Stimulated activated CD8-positive, alpha-beta memory T cell treated with anti-CD3 and anti-CD28 coated beads, Interleukin-15, amount 100 ng/mL, for 48 hours (primary cell): ENCODE measurements at places on chromosomes 4 and X.
A peak's percentile ranks its signal among the peaks of the same experiment; 100 is the strongest.

DNA sequence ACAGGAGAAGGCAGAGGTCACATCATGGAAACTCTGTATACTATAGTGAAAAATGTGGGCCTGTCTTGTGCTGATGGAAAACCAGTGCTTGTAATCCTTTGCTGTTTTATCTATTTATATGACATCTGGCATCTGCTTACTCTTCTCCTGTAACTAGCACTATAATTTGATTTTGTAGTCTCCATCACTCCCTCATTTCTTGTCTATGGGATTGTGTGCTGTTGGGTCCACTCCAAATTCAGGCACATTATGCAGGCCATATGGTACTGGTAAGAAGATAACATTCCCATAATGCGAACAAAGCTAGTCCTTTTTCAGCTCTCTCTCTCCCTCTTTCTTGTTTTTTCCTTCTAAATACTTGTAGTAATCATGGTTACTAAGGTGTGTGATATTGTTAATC lies 581.2 kb upstream of the IGFBP7 start:
- no peak for DNase-seq

- DNase-seq, result no peak
Measured at GRCh38 chrX:148185631-148186030, 204.5 kb downstream of the FMR1NB start.

DNA sequence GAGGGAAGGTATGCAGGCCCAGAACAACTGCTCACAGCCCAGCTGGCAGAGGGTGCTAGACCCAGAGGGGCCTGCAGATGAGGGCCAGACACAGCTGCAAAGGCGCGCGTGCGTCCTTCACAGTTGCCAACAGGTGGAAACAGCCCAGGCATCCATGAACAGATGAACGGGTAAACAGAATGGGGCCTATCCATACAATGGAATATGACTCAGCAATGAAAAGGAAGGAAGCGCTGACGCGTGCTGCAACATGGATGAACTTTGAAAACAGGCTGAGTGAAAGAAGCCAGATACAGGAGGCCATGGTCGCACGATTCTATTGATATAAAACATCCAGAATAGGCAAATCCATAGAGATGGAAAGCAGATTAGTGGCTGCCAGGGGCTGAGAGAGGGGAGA lies 83.1 kb upstream of the DDX3X start:
- no peak for DNase-seq

DNA sequence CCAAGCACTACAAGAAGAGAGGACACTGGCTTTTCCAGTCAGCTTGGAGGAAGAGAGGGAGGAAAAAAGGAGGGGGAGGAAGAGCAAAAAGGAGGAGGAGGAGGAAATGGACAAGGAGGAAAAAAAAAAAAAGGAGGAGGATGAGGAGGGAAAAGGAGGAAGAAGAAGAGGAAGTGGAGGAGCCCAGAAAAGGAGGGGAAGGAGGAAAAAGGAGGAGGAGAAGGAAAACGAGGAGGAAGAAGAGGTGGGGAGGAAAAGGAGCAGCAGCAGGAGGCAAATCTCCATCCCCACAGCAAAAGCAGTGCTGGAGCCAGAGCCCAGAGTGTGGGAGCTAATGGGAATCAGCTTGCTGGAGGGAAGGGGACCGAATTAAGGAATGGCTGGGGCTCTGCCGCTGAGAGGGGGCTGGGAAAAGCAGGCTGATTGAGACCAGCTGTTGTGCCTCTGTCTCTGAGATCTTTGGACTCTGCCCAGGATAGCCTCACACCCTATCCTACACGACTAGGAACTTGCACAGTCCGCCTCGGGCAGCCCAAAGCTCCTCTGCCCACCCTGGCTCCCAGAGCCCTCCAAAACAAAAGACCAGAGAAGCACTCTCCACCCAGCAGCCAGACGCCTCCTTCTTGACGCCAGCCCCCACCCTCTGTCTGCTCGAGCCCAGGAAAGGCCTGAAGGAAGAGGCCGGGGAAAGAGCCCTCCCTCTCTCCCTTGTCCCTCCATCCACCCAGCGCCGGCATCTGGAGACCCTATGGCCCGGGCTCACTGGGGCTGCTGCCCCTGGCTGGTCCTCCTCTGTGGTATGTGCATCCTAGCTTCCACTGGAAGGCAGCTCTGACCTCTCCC lies at the start of gene XPNPEP2:
Gene XPNPEP2 (plus strand): TSS at position 514 of the 843 bp plus-strand sequence. CDS start 235 bp downstream, at position 749.
- DNase-seq, result no peak

DNA sequence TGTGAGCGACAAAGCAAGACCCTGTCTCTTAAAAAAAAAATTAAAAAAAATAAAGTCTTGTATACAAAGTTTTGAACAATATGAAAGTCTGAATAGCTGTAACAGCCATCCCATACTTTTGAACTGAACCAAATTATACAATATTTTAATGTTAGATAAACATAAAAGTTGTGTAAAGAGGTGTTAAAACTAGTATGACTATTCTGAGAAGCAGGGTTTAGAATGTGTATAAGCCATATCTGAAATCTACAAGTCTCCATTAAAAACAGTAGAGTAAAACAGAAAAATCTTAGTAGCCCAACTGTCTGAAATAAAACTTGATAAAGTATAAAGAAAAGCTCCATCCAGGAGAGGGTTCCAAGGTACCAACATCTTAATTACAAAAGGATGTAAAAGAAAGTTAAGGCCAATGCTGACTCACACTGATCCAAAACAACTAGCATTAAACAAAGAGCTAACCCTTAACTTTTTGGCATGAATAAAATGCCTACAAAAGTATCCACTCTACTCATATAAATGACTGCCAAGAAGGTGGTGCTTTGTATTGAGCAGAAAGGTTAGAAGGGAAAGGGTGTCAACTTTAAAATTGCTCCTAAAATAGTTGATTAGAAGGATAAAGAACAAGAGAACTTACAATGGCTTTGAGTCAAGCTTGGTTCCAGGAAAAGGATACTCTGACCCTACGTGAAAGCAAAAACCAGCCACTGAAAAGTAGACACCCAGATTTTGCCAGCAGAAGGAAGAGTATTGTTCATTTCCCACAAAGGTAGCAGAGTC lies 18.5 kb downstream of the CNOT6L start:
- no peak for DNase-seq

DNA sequence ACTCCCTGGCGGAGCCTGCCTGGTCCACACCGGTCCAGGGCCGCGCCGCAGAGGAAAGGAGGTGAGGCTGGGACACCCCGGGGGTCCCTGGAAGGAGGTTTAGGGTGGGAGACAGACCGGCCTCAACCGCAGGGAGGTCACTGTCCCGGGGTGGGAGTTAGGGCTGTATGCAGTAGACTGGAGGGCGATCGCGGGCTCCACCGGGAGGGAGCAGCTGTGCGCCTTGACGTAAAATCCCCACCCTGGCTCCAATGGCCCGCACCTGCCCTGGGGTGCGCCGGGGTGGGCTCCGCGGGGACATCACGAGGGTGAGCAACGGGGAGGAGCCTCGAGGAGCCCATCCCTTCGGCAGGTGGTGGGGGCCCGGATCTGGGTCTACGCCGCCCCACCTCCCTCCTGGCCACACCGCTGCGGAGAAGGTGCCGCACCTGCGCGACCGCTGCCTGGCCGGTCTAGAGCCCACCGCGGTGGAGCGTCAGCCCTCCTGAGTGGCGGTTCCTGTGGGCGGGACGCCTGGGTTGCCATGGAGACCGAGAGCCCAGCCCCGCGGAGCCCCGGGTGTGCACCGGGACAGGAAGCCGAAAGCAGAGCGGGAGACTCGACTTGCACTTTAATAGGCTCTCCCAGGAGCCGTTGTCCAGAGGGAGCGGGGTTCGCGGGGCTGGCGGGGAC lies 105.1 kb downstream of the ADRA2C start:
- DNase-seq, result no peak

DNA sequence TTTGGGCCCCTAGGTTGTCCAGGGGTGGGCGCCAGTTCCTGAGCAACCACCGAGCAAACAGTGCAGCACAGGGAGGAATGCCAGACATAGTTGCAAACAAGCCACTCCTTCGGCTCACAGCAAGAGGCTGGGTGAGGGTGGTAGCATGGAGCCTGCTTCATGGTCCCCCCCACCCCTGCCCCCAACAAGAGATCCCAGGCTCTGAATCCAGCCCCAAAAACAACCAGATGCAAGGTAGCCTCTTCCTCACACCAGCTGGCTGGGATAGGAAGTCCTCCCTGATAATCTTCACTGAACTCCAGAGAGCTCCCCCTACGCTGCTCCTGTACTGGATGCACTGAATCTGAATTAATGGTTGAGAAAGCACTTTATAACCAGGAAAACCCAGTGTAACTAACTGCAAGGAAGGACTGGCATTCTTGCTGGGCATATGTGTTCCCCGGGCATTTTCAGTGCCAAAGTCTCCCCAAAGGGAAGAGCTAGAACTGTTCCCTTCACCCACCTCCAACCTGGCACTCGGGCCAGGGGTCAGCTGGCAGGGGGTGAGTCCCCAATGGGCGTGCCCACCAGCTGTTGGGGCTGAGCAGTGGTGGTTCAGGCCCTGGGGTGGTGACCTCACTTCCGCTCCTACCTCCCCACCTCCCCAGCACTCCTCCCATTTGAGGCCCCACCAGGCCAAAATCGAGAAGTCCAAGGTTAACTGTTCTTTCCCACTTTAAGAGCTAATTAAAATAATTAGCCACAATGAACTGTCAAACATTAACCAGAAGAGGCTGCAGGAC lies 1.5 kb downstream of the ELF4 start:
- no peak for DNase-seq

GRCh38 chrX:136196691-136197155 lies 49.4 kb downstream of the FHL1 start:
- no peak for DNase-seq

- DNase-seq, result no peak
Measured at GRCh38 chr4:184969610-184970009, 48.7 kb upstream of the HELT start.

GRCh38 chr4:184309241-184310170 lies 91.8 kb upstream of the ENPP6 start:
- no peak for DNase-seq

GRCh38 chr4:98311656-98312055 lies 50.5 kb downstream of the RAP1GDS1 start:
- no peak for DNase-seq

DNA sequence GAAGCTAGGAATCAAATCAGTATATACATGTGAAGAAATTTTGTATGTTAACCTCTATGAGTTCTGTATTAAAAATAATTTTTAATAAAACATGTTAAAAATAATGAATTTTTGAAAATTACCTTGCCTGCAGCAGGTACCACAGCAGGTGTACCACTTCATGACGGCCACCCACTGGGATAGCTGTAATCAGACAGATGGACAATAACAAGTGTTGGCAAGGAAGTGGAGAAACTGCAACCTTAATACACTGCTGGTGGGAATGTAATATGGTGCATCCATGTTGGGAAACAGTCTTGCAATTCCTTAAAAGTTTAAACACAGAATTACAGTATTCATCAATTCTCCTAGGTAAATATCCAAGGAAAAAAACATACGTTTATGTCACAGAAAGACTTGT lies 209.5 kb downstream of the RELL1 start:
- DNase-seq, result no peak

GRCh38 chr4:137307806-137308205 lies 224.5 kb downstream of the PCDH18 start:
- no peak for DNase-seq

DNA sequence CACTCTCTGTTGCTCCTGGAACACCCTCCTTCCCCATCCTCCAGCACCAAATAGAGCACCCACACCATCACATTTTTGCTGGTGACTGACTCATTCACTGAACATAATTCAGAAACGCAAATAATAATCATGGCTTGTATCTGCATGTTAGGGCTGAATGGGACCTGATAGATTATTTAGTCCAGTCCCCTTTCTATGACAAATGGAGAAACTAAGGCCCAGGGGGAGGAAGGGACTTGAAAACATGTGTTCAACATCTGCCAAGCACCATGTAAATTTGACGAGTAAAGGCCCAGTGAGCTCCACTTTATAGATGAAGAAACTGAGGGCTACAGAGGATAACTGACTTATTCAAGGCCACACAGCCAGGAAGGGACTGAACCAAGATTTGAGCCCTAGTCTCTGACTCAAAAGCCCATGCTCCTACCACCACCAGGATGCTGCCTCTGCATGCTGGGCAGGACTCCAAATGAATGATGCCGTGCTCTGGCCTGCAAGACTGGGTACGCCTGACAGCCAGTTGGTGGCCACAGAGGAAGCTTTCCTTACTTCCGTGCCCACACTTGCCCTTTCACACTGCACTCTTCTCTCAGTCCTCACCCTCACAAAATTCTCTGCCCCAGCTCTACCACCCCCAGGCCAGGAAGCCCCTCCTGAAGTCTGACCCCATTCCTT lies 133.3 kb upstream of the PJA1 start:
- DNase-seq, result no peak

- DNase-seq, result no peak
Measured at GRCh38 chrX:56763556-56764152, 34.6 kb downstream of the NBDY start.

GRCh38 chrX:38799995-38800580 lies 1.2 kb upstream of the MID1IP1 start:
- no peak for DNase-seq

- no peak for DNase-seq
Measured at GRCh38 chrX:68196939-68197791, 236.1 kb downstream of the OPHN1 start.

- DNase-seq, result no peak
Measured at GRCh38 chr4:157564771-157565170, 344.2 kb downstream of the GRIA2 start.

- DNase-seq, result peak; percentile 0
Measured at GRCh38 chrX:54530357-54530900, 410 bp downstream of the GNL3L start.

GRCh38 chrX:97089116-97089515 lies 205.4 kb downstream of the RPA4 start:
- no peak for DNase-seq

DNA sequence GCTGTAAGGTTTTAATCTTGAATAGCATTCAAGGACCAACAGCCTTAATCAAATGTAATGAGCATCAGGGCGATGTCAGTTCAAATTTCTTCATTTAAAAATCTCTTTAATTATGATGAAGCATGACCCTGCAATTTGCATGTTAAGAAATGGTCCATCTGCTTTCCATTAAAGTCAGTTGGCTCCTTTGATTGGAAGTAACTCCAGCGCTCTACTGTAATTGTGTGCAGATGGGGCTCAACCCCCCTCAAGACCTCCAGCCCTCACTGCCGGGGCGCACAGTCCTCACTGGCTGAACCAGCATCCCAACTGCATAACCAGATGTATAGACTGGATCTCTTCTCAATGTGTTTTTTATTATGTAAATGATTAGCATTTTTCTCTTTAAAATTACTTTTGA lies 126.9 kb downstream of the VCX3B start:
- no peak for DNase-seq

DNA sequence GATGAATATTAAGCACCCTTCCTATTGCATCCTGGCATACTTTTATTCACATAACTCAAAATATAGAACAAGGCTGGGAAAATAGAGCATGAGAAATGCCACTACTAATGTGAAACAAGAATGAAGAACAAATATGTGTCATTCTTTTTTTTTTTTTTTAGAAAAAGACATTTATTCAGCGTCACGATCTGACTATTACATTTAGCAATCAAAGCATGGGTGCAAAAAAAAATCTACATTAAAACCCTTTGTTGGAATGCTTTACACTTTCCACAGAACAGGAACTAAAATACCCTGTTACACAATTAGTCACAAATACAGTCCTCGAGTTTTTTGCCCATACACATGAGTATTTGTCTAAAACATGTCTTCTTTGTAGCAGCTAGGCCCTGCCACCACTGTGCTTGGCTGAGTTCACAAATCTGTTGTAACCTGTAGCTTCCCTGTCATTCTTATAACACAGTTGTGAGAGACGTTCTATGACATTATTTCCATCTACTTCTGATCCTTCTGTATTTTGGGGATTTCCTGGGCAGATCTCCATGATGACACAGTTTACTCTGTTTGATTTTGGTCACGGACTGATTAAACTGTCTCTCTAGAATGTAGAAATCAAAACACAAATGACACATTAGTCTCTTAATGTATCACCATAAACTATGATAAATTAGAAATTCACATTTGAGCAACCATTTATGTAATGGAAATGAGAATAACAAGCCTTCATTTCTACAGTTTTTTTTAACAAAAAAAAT lies 9.4 kb upstream of the TET2 start:
- DNase-seq, result no peak
